Bronchus fibroblast of lung (primary cell): ENCODE measurements at places on chromosomes 6 and 20. TPM values are rescaled to one million over a fixed set of nuclear protein-coding genes. Genes with fewer than 3 reads are reported as not detected.

MAS1 gene
- total RNA-seq = not detected in 2 replicates

PRKN gene
- total RNA-seq = 0.89 and 2.9 TPM in 2 replicates

GID8 gene
- 16.5 and 17.5 TPM in 2 replicates for total RNA-seq

XKR7 gene
- total RNA-seq = under 0.01 TPM in 1 of 2 replicates, not detected in the other

CLPSL2 gene
- total RNA-seq = not detected in 2 replicates

RBL1 gene
- 8.9 and 10.0 TPM in 2 replicates for total RNA-seq

RUNX2 gene
- 8.6 and 9.2 TPM in 2 replicates for total RNA-seq
